AG04449 (cell line): ENCODE measurements at places on chromosomes 16 and 17.

DNA sequence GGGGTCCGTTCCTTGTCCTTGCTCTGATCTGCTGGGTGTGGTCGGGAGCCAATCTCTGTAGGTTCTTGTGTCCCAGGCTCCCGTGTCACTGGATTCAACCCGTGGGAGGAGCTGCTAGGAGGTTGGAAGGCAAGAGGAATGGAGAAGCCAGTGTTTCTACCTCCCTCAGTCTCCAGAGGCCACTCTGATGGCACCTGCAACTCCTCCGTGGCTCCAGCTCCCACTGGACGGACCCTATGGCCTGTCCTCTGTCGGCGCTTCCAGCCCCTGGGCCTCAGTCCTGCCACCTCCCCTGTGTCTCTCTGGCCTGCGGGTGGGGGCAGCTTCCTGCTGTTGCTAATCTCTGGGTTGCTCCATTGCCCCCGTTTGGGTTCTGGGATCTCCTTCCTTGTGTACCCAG lies 71.1 kb downstream of the CMIP start:
- DNase-seq = no peak

GRCh38 chr16:83925095-83925905 lies 26.4 kb downstream of the MLYCD start:
- no peak for DNase-seq

DNA sequence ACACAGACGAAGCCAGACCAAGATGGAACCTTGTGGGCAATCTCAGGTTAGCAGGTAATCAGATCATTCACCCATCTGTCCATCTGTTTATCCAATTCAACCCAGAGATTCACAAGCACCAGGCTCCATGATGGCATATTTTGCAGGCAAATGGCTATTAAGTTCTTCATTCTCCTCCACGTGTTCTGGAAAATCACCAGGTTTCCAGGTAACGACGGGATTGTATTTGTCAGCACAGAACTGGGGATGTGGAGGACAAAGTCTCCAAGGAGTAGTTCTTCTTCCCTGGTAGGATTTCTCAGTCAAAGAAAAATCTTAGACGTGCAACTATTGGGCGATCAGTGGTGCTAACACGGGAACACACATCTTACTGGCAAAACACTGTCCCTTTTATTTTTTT lies 368.8 kb downstream of the SLC39A11 start:
- DNase-seq = no peak

GRCh38 chr17:41639492-41640473 lies 15.4 kb upstream of the KRT17 start:
- no peak for DNase-seq

GRCh38 chr17:36593656-36594316 lies 2.1 kb downstream of the DHRS11 start:
- DNase-seq = no peak

- DNase-seq = no peak
Observed at GRCh38 chr17:21772321-21772720, 80.0 kb downstream of the KCNJ18 start.

DNA sequence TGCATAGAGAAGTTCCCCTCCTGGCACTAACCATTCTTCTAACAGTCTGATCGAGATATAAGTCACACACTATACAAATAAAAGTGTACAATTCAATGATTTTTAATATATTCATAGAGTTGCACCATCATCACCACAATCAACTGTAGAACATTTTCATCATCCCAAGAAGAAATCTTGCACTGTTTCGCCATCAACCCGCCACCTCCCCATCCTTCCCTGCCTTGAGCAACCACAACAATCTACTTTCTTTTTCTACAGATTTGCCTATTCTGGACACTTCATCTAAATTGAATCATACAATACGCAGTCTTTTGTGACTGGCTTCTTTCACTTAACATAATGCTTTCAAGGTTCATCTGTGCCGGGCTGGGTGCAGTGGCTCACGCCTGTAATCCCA lies 33.0 kb upstream of the GUCY2D start:
- DNase-seq = no peak

GRCh38 chr16:86222965-86223551 lies 287.3 kb upstream of the FOXF1 start:
- DNase-seq = peak; percentile 74

DNA sequence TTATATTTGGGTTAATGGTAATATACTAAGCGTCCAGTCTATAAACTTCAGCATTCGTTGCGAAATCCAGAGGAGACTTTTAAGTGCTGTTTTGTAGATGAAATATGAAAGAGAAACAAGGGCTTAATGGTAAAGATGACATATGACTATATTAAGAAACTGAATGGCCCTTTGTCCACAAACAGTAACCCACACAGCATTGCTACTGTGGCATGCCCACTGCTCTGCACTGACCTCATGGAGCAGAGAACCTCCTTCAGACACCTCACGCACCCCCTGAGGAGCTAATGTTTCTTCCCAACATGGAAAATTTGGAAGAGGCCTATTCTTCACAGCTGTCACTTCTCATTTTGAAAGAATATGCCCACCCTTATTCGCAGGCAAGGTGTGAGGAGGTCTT lies 26.7 kb downstream of the ASPA start:
- no peak for DNase-seq

DNA sequence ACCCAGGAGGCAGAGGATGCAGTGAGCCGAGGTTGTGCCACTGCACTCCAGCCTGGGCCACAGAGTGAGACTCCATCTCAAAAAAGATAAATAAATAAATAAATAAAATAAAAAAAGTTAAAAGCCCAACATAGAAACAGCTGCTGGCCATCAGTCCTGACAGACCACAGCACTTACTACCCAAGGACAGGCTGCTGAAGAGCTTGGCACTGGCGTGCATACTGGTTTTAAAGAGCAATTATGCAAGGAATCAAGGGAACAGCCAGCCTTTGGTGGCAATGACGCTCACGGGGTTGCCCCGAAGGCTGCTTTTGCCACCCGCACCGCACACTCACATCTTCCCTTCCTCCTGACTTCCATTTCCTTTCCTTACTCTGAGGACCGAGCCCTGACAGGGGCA lies 4.2 kb downstream of the PLD6 start:
- DNase-seq = no peak

- DNase-seq = no peak
Observed at GRCh38 chr17:57723427-57724025, 21.6 kb downstream of the CCDC182 start.

GRCh38 chr16:68724797-68725196 lies 12.3 kb upstream of the CDH1 start:
- DNase-seq = no peak

DNA sequence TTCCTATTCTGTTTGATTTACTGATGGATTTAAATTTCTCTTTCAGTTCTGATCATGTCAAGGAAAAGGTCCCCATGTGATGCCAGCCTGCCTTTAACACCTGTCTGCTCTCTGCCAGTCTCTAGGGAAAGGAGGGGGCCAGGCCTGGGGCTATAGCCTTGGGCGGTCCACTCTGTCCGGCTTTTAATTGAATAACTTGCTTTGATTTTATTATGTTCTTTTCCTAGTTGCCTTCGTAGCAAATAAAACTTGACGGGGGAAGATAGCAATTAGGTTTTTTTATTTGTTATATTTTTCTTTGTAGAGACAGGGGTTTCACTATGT lies 47.6 kb downstream of the ABAT start:
- DNase-seq = no peak

DNA sequence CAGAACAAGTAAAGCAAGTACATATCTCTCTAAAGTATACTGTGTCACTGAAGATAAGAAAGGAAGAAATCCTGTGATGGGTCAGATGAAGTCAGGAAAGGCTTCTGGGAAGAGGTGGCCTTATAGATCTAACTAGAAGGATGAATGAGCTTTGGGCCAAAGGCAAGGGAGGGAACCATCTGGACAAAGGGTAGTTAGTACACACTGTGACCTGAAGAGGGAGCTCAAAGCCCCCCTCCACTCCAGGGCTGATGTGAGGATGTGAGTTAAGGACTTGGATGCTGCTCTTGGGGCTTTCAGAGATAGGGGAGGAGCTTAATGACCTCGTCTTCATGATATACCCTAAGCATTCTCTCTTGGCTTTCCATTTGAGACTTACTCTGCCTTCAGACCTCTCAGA lies 185.3 kb upstream of the CACNG3 start:
- DNase-seq = no peak
